ENCODE measurements at places on chromosomes 2 and 18. TPM values are rescaled to one million over a fixed set of nuclear protein-coding genes. Genes with fewer than 3 reads are reported as not detected.

ABCG5 gene
- total RNA-seq: not detected

PRLH gene
- not detected for total RNA-seq

ANKRD23 gene
- 3.0 TPM for total RNA-seq

ACADL gene
- total RNA-seq: 0.65 TPM

ADD2 gene
- total RNA-seq: under 0.01 TPM

HTR2B gene
- 1.2 TPM for total RNA-seq

IL1RL1 gene
- 0.65 TPM for total RNA-seq

MYOM1 gene
- 0.76 TPM for total RNA-seq

TMEFF2 gene
- not detected for total RNA-seq

NTSR2 gene
- not detected for total RNA-seq

FTCDNL1 gene
- total RNA-seq: 0.76 TPM

FLACC1 gene
- total RNA-seq: 2.9 TPM

STAT4 gene
- 21.4 TPM for total RNA-seq

CRYGD gene
- total RNA-seq: not detected

ARHGEF4 gene
- total RNA-seq: 12.9 TPM

PSMA8 gene
- total RNA-seq: not detected

EFEMP1 gene
- 4,638 TPM for total RNA-seq

APCDD1 gene
- 13.6 TPM for total RNA-seq

SIGLEC15 gene
- 0.52 TPM for total RNA-seq

RAPH1 gene
- total RNA-seq: 95.1 TPM

COL5A2 gene
- 717 TPM for total RNA-seq

IL36RN gene
- total RNA-seq: not detected

YES1 gene
- total RNA-seq: 91.3 TPM

CFAP53 gene
- total RNA-seq: 0.54 TPM

MAP3K19 gene
- not detected for total RNA-seq

KCNJ13 gene
- total RNA-seq: under 0.01 TPM

GAREM1 gene
- total RNA-seq: 3.0 TPM

GALR1 gene
- not detected for total RNA-seq

HOXD8 gene
- 10.2 TPM for total RNA-seq

C2orf78 gene
- total RNA-seq: not detected

SYT4 gene
- total RNA-seq: not detected

SERPINB13 gene
- total RNA-seq: not detected

EMX1 gene
- total RNA-seq: not detected

MRO gene
- 0.43 TPM for total RNA-seq

ST6GAL2 gene
- 0.32 TPM for total RNA-seq

VIT gene
- total RNA-seq: 13.5 TPM

All from articular chondrocyte of knee joint (primary cell).